ENCODE measurements at places on chromosomes 2 and 18.

DNA sequence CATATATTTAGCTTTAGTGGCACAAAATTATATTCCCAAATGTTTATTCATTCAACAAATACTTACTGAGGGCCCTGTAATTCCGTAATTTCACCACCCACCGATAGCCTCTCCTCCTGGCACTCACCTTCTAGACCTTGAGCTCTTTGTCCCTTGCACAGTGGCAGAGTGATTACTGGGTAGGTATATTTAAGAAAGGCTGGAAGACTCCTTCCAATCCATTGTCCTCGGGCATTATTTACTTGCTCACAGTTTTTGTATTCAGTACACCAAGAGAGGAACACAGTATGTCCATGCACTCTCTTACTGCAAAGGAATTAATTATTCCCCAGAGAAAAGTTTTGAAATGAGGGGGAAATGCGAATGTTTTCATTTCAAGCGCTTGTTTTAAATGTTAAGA, 1.1 kb upstream of the CDCA7 start:
- no peak for DNase-seq

- DNase-seq, result no peak
Observed at GRCh38 chr2:190512539-190513095, 21.9 kb downstream of the NEMP2 start.

DNA sequence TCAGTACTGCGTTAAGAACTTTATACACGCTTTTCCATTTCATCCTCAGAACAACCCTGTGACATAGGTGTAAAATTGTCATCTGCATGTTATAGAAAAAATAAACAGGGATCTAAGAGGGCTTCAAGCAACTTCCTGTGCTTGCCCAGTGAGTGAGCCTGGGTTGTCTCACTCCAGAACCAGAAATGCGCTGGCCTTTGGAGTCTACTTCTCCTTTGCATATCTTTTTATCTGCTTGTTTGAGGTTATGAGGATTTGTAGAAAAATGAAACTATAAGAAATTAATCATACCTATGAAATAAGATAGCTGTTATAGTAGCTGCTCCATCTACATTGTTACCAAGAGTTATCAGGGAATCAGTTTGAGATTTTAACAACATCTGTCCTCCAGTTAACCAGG, 55.3 kb upstream of the CABYR start:
- DNase-seq, result no peak

- no peak for DNase-seq
Observed at GRCh38 chr2:238585836-238586821, 159.4 kb downstream of the ASB1 start.

DNA sequence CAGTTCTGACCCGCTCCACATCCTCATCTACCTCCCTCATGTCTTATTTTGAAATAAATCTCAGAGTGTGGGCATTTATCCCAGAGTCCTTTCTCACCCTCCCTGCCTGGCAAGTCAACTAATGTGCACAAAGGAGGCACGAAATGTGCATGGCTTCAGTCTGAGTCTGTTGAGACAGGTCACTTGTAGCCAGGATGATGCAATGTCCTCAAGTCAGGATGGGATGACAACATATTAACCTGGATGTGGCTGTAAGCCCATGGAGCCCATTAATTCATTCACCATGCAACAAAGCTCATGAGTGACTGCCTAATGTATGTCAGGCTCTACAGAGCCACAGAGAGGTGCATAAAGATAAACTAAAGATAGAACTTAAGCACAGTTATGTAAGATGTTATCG, 34.5 kb downstream of the KCNG3 start:
- DNase-seq, result no peak

DNA sequence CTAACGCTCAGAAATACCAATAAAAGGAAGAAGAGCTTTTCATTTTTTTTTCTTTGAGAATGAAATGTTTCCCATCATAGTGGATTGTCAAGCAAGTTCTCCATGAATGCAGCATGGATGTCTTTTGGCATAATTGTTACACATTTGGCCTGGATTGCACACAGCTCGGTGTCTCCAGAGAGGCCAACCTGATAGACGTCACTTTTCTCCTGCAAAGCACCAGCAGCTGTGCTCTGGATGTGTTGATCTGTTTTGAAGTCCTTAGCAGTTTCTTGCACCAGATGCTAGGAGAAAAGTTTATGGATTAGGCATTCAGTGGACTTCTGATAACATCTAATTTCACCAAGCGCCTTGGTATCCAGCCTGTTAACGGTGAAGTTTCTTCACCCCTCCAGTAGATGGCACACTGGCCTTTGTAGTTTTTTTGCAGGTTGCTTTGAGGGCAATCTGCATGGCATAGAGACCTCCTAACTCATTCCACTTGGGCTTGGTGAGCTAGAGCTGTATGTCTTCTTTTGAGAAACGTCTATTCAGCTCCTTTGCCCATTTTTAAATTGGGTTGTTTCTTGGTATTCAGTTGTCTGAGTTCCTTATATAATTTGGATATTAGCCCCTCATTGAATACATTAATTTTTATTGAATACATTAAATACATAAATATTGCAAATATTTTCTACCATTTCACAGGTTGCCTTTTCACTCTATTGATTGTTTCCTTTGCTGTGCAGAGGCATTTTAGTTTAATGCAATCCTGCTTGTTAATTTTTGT, 59.7 kb downstream of the PTH2R start:
- peak; percentile 24 for DNase-seq

GRCh38 chr2:34311816-34312215, 712.7 kb upstream of the FAM98A start:
- no peak for DNase-seq

DNA sequence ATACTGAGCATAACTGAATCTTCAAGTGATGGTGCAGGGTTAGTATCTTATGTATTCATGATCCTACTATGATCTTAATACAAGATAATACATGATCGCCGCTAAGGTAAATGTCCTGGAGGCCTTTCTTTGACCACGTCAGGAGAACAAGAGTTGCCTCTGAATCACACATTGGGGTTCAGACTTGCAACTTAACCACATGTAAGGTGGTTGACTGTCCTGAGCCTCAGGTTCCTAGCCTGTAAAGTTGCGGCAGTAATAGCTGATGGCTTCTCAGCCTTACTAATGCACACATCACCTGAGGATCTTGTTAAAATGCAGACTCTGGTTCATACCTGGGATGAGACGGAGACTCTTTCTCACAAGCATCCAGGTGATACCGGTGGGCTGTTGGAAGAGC, 112.5 kb downstream of the MGAT5 start:
- no peak for DNase-seq

DNA sequence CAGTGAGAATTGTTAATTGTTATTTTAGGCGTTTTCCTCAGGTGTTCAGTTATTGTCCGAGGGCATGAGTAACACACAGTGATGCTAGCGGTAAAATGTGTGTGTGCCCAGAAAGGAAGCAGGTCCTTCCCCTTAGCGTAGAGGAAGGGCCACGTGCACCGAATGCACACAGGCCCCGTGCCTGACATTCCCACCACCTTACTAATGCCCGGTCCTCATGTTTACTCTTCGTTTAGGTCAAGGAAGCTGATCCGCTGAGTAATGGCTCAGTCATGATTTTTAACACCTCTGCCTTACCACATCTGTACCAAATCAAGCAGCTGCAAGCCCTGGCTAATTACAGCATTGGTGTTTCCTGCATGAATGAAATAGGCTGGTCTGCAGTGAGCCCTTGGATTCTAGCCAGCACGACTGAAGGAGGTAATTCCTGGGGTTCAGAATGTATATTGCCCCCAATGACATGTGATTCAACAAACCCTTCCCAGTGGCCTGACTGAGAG, 76.7 kb downstream of the MERTK start:
- DNase-seq, result peak; percentile 67

DNA sequence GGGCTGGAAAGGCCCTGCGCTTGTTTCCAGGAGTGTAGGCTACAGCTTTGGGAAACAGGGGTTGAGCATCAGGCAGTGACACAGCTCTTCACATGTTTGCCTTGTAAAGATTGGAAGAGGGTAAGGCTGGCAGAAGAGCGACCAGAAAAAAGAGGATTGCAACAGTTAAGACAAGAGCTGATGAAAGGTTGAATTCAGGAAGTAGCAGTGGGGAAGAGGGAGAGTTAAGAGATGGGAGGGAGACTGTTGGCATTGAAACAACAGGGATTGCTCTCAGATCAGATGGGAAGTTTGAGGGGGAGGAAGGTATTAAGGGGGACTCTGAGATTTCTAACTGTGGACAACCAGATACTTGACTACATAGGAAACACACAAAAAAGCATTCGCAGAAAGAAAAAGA, 96.9 kb downstream of the CTAGE1 start:
- DNase-seq, result no peak

DNA sequence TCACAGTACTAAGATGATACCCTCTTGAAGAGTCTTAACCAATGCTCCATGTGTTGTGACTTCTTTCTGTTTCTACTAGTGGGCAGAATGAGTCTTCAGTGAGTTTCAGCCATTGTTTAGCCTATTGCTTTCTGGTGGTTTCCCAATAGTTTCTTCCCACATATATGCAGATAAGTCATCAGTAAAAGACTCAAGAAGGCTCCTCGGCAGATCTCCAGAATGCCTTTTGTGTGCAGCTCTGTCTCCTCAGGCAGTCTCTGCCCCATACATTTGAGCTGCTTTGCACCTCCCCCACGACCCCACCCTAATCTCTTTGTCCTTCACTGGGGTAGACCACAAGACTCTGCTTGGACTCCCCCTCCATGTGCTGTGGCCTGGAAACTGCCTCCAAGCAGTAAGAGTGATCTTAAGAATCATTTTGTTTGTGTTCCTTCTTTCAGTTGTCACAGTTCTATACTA, 71.6 kb upstream of the CHRNA1 start:
- peak; percentile 68 for DNase-seq

- DNase-seq, result no peak
Observed at GRCh38 chr2:33272001-33272400, 204.4 kb upstream of the RASGRP3 start.

GRCh38 chr2:166126007-166126639, 1.7 kb downstream of the SCN1A start:
- peak; percentile 40 for DNase-seq

- DNase-seq, result peak; percentile 54
Observed at GRCh38 chr2:127647242-127648190, 1.6 kb downstream of the GPR17 start.

DNA sequence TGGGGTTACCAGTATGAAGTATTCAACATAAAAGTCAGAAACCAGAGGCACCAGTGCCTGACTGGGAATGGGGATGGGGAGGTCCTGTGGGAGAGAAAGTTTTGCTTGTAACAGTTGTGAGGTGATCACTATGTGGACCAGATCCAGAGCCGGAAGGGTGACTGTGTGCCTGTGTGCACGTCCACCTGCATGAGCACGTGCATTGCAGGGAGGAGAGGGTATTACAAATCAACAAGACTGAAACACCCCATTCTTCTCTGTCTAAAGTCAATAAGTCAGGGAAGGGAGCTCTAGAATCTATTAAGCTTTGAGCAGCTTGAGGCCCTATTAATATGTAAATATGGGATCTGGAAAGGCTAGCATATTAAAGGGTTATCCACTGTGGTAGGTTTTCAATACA, 241.0 kb upstream of the ACVR2A start:
- DNase-seq, result no peak

DNA sequence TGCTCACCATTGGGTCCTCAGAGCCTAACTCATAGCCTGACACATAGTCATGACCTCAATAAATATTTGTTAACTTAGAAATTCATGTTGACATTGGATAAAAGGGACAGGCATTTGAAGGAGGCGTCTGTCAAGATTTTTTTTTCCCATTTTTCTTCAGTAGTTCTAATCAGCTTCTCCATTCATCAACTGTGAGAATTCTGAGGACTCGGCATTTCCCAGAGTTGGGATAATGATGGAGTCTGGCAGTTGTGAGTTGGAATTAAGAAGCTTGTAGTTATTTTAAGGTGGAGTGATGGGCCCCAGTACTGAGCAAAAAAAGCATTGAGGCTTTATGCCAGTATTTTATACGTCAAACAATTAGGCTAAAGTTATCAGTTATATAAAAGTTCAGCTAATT, 4.6 kb downstream of the SPATS2L start:
- no peak for DNase-seq

DNA sequence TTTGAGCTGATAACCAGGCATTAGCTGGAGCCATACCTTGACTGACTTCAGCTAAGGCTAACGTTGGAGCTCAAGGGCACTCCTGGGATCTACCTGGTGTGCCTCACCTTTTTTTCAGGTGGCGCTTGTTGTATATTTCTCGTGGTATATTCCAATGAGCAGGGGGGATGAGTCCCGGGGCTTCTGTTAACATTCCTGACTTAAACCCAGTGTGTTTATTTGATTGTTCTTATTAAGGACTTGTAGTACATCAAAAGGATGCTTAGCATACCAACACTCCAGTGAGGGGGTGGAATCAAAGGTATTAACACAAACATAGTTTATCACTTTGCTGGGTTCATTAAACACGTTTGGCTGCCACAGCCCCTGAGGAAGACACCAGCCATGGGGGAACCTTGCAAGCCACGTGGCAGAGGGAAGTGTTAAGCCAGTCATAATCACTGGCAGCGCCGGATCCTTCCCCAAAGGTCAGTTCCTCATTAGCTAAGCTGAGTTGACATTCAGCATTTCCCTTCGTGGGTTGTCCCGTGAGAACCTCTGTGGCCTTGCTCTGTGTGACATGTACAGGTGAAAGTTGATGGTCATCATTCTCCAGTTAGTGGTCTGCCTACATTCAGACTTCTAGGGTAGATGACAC, 119.5 kb upstream of the MCFD2 start:
- peak; percentile 63 for DNase-seq

- DNase-seq, result no peak
Observed at GRCh38 chr2:187646556-187646955, 92.3 kb upstream of the TFPI start.

DNA sequence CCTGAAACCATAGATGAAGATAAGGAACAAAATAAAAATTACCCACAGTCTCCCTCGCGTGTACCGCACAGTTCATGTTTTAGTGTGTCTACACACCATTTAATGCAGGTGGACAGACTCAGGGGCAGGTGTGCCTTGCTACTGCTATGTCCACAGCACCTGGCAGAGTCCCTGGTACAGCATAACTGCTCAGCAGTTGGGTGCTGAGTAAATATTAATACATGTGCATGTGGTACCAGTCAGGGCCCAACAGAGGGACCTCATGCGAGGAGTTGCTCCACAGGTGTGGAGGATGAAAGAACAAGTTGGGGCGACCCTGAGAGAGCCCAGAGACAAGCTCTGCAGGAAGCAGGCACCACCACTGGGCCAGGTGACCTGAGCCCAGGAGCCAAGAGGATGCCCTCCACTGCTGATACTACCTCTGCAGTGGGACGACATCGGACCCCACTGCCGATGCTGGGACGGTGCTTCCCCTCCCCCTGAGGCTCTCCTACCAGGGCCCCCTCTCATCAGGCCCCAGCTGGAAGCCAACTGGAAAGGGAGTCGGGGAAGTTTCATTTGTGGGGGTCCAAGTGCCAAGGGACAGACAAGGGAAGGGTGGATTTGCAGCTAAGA, 100.8 kb downstream of the NEDD4L start:
- DNase-seq, result no peak

DNA sequence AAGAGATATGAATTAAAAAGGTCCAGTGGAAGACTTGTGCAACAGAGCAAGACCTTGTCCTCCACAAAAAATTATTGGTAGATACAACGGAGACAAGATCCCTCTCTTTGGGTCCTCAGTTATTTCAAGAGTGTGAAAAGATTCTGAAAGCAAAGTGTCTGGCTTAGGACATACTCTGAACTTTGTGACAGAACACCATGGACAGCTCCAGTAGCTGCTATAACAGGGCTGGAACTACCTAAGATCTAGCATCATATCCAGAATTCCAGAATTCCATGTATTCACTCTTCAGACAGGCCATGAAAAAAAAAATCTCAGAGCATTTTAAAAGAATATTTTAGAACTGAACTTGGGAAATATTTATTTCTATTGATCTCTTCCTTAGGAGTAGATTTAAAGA, 74.8 kb upstream of the ZBTB14 start:
- no peak for DNase-seq

All from myocyte (in vitro differentiated cells).